ENCODE measurements at places on chromosomes 11 and 22.

GRCh38 chr11:111350811-111351210 is 28.3 kb downstream of the POU2AF1 start:
- no peak for DNase-seq

DNA sequence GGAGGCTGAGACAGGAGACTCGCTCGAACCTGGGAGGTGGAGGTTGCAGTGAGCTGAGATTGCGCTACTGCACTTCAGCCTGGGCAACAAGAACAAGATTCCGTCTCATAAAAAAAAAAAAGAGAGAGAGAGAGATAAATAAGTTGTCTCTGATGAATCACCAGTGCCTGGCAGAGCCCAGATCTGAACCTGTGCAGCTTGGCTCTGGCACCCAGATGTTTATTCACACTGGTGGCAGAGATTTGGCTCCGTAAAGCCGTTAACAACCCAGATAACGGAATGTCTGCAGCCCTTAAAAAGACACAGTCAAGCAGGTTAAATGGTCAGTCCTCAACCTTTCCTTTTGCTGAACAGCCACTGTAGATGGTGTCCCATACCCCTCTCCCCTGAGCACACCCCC is 33.5 kb upstream of the RTL6 start:
- DNase-seq = no peak

GRCh38 chr11:69321877-69322361 is 28.0 kb downstream of the MYEOV start:
- no peak for DNase-seq

DNA sequence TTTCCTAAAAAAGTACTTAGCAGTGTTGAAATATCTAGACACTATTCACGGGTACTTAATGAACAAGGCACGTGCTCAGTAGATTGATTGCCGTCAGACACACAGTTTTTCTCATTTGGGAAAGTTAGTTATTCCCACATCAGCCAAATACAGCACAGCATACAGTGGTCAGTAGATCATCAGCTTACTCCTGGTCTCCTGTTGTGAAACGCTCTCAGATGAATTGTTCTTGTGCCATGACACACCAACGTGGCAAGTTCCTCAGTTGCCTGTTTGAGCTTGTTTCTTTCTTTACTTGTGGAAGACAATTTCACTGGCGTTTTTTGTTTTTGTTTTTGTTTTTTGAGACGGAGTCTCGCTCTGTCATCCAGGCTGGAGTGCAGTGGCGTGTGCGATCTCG is 8.6 kb downstream of the TAB1 start:
- no peak for DNase-seq

GRCh38 chr11:14320020-14320419 is 39.0 kb downstream of the RRAS2 start:
- no peak for DNase-seq

DNA sequence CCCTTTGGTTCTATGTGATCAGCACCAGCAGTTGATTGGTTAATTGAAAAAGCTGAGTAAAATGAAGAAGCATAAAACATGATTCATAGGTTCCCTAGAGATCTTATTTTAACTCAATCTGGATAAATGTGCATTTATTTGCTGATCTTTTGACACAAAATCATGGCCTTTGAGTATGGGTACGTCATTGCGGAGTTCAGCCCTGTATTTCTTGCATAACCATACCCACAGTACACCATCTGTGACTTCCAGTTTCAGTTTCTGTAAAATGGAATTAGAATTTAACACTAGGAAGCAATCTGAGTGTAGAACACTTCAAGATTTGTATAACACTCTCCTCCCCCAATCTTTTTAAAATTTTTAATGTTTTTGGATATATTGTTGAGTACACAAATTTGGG is 358.2 kb downstream of the DDX10 start:
- DNase-seq = no peak

DNA sequence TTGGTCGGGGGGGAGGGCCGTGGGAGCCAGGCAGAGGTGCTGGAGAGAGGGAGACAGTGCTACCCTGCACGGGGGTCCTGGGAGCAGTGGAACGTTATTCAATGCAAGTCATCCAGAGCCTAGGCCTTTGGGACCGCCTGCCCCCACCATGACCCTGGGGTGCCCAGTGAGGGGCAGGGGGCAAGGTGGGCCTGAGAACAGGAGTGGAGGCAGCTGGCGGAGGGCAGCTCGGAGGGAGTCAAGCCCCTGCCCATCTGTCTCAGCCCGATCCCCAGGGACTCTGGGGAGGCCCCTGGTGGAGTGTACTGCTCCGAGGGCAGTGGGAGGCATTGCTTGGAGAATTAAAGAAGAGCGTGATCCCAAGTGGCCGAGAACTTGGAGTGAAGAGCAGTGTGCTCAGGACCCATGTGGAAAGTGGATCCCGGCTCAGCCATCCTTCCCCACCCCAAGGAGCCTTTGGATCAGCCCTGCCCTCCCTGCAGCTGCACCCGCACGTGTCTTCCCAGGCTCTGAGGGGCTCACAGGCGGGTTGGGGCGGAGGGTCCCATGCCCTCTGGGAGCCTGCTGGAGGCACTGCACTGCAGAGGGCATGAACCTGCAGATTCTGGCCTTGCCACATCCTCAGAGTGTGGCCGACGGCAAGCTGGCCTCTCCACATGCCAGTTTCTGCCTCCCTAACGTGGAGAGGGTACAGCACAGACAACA is 34.0 kb upstream of the SMIM38 start:
- no peak for DNase-seq

DNA sequence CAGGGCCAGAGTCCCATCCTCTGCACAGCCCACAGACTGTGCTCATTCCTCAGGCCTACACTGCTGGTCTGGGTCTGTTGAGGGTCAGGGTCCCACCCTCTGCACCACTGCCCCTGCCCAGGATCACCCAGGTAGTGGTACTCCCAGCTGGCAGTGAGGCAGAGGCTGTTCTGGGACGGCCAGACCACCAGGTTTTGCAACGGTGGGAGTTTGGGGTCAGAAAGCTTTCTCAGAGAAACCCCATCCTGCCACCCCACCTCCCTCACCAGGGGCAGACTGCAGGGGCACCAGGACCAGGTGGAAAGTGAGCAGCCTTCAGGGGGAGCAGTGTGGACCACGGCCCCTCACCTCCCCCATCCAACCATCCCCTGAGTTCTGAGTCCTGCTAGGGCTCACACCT is 10.8 kb downstream of the NPTXR start:
- no peak for DNase-seq

GRCh38 chr11:47917599-47918369 is 62.6 kb upstream of the PTPRJ start:
- DNase-seq = peak; percentile 54

DNA sequence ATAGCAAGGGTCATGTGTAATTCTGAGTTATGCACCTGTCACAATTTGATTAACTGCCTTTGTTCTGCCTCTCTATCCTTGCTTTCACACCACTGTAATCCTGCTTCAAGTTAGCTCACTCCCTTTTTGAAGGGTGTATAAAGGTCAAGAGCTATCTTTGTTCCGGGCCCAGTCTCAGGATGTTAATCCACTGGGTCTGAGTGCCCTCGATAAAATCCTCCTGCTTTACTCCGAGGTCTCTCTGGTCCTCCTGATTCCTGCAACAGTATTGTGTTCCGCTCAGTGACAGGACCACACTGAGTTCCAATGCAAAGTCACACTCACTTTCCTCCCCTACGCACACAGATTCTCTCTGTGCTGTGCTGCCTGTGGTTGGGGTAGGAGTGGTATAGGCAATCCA is 186.5 kb downstream of the DYNC2H1 start:
- DNase-seq = no peak

- DNase-seq = no peak
Measured at GRCh38 chr22:41781507-41781906, 19.0 kb upstream of the CCDC134 start.

DNA sequence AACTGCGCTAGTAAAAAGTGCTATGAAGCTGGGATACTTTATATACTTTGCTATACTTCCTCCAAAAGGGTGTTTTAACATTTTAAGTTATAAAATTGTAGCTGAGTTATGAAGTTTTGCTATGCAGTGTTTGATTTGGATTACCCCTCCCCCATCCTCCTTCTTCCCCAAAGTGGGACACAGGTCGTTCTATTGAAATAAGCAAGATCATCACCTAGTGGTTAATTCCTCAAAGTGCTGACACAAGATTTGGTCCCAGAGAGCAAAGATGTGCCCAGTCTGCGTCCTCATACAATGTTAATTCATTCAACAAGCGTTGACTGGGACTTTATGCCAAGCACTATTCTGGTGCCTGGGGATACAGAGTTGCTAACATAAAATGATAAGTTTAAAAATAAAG is 78.5 kb downstream of the SPON1 start:
- DNase-seq = no peak

- DNase-seq = no peak
Measured at GRCh38 chr11:45560913-45561281, 104.5 kb downstream of the CHST1 start.

- no peak for DNase-seq
Measured at GRCh38 chr11:68976095-68976494, 4.7 kb downstream of the MRGPRD start.

DNA sequence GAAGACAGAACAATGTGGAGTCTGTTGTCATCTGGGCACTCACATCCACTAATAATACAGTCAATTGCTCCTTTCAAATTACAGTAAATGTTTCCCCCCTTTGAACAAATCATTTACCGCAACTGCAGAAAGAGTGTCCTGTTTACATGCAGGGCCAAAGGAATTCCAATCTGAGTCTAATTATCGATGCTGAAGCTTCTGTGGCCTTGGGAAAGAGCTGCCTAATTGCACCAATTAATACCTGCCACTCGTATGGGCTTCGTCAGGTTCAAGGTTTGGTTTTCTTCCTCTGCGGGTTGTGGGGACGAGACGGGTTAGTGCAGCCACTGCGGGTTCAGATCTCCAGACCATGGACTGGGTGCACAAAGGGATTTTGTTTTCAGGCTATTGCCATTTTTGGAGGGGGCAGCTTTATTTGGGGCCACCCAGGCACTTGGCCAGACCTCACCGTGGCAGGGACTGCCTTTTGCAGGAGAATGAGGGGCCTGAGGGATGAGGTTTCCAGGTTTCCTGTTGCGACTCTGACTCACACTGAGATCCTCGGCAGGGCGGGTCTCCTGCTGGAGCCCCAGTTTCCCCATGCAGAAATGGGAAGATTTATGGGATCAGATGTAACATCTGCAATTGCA is 147.6 kb downstream of the MIAT start:
- no peak for DNase-seq

DNA sequence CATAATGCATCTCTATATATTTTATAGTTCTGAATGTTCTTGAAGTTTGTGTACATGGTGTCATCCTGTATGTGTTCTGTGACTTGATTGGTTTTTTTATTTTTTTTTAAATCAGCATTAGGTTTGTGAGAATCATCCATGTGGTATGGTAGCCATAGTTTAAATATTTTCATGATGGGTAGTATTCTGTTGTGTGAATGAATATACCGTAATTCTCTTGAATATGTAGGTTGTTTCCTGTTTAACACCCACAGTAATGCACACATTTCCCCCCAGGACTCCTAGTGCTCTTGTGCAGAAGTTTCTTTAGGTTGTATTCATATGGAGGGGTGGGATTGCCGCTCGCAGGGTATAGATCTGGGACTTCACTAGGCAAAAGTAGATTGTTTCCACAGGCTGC is 2.0 kb downstream of the PACS1 start:
- DNase-seq = no peak

GRCh38 chr11:80779905-80780605 is 1339.2 kb upstream of the TENM4 start:
- no peak for DNase-seq

- DNase-seq = no peak
Measured at GRCh38 chr22:46902436-46902835, 140.0 kb downstream of the TBC1D22A start.

- no peak for DNase-seq
Measured at GRCh38 chr11:41177791-41178190, 281.7 kb downstream of the LRRC4C start.

DNA sequence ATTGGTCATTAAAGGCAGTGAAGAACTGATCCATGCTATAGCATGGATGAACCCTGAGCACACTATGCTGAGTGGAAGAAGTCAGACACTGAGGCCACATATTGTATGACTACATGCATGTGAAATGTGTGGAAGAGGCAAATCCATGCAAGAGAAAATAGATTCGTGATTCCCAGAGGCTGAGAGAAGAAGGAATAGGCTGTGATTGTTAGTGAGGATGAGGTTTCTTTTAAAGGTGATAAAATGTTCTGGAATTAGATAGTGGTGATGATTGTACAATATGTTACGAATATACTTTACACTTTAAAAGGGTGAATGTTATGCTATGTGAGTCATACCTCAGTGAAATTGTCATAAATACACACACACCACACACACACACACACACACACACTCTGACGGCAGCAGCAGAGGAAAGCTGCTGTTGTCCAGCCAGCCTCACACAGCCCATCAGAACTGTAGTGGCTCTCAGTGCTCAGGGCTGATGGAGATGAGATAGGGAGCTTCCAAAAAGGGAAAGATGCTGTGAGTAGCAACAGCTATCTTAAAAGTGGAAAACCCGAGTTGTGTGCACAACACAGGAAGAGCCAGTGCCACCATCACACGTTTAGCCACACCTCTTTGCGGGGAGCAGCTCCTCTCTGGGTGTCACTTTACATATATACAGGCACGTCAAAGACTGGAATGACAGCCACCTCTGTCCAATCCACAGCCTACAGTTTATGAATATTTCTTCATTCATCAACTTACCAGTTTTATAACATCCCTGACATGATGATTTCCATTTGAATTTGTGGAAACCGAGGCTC is 153.0 kb downstream of the SPATA19 start:
- no peak for DNase-seq

DNA sequence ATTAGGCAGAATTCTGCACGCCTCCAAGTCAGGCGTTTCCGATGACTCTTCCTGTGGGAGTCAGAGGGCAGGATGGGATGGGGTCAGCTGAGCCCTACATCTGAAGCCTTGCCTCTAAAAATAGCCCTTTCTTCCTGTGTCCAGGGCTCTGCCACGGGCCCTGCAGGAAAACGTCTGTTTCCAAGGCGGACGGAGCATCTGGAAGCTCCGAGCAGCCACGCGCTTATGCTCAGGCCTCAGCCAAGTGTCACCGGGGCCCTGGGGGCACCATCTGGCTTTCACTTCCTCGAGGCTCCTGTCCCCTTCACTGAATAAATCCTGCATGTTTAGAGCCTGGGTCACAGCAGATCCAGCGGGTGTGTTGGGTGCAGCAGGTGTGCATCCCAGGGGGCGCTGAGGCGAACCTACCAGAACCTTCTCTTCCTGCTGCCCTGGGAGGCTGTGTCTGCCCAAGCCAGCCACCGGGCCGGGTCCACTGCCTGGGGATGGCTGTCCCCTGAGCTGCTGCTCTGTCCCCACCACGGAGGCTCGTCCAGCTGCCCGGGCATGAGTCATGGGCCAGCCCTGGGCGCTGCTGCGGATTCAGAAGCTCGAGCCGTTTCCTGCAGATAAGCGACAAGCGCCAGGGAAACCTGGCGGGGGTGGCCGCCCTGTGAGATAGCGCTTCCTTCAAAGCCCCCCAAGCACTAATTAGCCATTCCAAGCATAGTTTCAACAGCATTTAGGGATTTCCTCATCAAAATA is 32.0 kb upstream of the LINC01488 start:
- peak; percentile 59 for DNase-seq

All from HTR-8/SVneo (cell line).